ENCODE measurements at places on chromosomes 4 and X. TPM values are rescaled to one million over a fixed set of nuclear protein-coding genes. Genes with fewer than 3 reads are reported as not detected.

DNA sequence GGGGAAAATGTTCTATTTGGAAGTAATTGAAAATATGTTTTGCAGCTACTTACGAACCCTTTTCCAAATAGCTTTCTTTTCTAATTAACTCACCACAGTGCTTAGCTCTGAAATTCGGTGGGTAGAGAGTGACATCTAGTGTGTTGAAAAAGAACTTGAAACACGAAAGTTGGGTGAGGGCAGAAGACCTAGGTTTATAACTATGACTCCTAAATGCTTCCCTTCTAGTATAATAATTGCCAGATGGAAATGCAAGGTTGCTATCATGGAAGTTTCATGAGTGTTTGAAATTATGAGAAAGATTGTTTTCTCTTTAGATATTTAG lies 77.3 kb upstream of the NOCT start:
- no peak for DNase-seq

Gene STPG2
- total RNA-seq: not detected

- no peak for DNase-seq
Observed at GRCh38 chr4:112343330-112344080, 46.3 kb downstream of the ALPK1 start.

Gene GIMD1
- total RNA-seq: not detected

Gene CXCL8
- 5.4 TPM for total RNA-seq

Gene MUC7
- not detected for total RNA-seq

Gene ZFYVE28
- total RNA-seq: 20.2 TPM

Gene ENOX2
- total RNA-seq: 28.7 TPM

Gene SPRY1
- 215 TPM for total RNA-seq
